ENCODE measurements at places on chromosomes 3 and 15.

GRCh38 chr15:39698444-39699390 is 83.9 kb downstream of the FSIP1 start:
- DNase-seq = no peak

GRCh38 chr15:81334768-81335435 is 11.0 kb upstream of the STARD5 start:
- DNase-seq = no peak

DNA sequence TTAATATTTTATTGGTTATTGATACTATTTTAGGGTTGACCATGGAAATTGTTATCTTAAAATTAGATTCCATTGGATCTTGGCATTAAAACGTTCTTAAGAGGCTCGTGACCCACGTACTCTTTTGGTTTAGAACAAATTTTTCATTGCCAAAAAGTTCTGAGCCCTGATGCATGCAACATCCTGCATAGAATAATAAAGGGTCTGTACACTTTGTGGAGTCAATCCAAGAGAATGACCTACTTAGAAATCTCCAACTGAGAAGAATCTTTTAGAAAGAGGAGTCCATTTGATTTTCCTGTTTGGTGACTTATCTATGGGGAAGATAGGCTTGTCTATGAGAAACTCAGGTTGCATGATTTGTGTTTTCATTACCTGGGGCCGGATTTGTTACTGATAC is 404.2 kb upstream of the RGMA start:
- no peak for DNase-seq

- no peak for DNase-seq
Measured at GRCh38 chr3:72533591-72534473, 314.4 kb downstream of the SHQ1 start.

GRCh38 chr3:139558351-139559266 is 19.1 kb upstream of the RBP1 start:
- DNase-seq = no peak

- no peak for DNase-seq
Measured at GRCh38 chr3:17195856-17196604, 311.3 kb downstream of the PLCL2 start.

- no peak for DNase-seq
Measured at GRCh38 chr15:67179411-67179995, 75.0 kb downstream of the AAGAB start.

GRCh38 chr15:95958382-95958781 is 372.1 kb upstream of the NR2F2 start:
- no peak for DNase-seq

GRCh38 chr3:184549796-184550577 is 11.6 kb upstream of the EPHB3 start:
- DNase-seq = no peak

GRCh38 chr3:195107593-195107992 is 163.4 kb downstream of the XXYLT1 start:
- DNase-seq = no peak

GRCh38 chr3:47803480-47804025 is 615 bp downstream of the DHX30 start:
- DNase-seq = no peak

- no peak for DNase-seq
Measured at GRCh38 chr15:78676424-78677110, 35.6 kb upstream of the CHRNB4 start.

GRCh38 chr15:69016021-69016595 is 1.6 kb downstream of the NOX5 start:
- DNase-seq = no peak

GRCh38 chr15:101635944-101636727 is 16.0 kb downstream of the TM2D3 start:
- DNase-seq = no peak

- DNase-seq = no peak
Measured at GRCh38 chr3:9248522-9249271, 749 bp downstream of the SRGAP3 start.

GRCh38 chr3:194596906-194597305 is 36.3 kb downstream of the TMEM44 start:
- DNase-seq = no peak

DNA sequence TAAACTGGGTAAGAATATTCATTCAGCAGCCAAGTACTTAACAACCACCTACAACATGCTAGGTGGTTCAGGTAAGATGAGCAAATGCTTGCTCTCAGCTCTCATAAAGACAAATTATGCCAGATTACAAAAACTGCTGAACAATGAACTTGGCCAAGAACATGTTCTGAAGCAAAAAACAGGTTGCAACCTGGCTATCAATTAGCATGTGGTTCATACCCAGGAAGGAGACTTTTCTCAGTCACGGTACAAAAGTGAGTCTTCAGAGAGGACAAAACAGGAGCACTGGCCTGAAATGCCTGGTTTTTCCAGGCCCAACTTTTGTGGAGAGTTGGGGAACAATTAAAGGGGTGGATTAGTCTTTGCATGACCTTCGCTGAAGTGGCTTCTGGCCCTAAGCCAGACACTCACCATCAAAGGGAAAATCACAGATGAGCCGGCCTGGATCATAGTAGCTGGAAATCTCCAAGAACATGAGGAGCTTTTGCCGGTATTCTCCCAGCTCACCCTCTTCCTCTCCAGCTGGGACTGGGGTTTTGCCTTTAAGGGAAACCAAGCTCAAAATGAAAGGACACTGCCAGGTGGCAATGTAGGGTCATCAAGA is 7.6 kb upstream of the PLA2G4F start:
- no peak for DNase-seq

GRCh38 chr15:52011711-52012144 is 7.3 kb upstream of the MAPK6 start:
- DNase-seq = no peak

DNA sequence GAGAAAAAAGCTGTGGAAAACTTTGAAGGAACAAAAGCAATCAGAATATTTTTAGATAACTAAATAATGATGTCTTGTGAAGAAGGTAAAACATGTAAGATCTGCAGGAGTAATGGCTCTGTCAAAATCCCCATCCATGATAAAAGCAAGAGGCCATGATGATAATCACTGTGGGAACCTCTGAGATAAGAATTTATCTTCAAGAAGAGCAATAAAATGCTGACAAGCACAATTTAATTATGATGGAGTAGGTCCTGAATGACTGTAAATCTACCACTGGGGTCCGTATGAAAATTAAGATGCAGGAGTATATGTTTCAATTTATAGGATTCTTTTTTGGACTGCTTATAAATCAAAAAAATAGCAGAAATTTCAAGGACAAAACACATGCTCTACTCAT is 68.3 kb upstream of the CHMP2B start:
- DNase-seq = no peak

- no peak for DNase-seq
Measured at GRCh38 chr15:63414474-63415120, 33.0 kb upstream of the CA12 start.

DNA sequence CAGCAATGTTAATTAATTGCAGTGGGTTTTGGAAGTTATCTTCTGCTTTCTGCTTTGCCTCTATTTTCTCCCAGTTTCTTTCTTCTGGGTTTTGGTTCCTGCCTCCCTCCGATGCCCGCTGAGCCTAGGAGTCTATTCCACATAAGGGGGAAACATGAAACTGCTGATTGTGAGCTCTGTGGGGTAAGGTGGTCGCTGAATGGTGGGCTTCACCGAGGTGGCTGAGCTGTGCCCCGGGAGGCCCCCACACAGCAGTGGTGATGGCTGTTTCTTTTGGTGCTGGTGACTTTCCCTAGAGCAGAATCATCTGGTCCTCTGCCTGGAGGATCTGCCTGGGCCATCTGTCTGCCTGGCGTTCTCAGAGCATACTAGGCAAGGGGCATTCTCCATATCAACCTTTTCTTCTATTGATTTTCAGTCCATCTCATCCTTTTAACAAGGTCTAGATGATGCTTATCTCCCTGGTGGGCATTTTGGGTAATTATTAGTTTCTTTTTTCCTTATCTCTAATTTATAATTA is 68.8 kb upstream of the ATP2B2 start:
- DNase-seq = no peak

DNA sequence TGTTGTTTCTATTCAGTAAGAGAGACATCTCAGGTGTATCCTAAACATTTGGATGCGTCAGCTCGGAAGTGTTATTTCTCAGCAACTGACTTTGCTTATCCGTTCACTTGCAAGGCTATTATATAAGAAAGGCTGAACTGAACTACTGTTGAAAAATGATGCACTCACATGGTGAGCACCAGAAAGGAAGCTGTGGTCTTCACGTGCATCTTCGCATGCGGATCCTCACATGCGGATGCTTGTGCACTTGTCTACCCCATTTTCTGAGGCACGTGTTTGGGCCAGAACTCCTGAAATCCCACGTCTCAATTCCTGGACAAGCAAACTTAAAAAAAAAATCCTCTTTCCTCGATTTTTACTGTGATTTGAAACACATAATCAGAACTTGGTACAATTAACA is 63.2 kb downstream of the PDZRN3 start:
- DNase-seq = no peak

DNA sequence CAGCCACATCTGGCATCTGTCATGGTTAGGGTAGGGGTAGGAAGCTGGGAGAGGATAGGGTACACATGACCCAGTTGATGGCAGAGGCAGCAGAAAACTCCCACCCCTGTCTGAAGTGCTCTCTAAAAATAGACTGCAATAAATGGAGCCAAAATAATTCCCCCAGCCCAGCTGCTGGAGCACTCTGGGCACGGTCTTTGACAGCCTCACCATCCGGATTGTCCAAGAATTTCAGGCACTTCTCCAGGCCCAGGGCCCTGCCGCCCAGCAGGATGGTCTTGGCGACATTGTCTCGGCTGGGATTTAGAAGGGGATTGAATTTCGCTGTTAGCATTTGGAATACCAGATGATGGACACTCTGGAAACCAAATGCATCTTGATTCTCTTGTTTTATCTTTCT is 103.7 kb downstream of the IQSEC1 start:
- no peak for DNase-seq

GRCh38 chr3:114852966-114853365 is 294.1 kb downstream of the ZBTB20 start:
- DNase-seq = no peak

- DNase-seq = no peak
Measured at GRCh38 chr15:63338170-63338569, 43.5 kb downstream of the CA12 start.

- DNase-seq = no peak
Measured at GRCh38 chr3:10286596-10287295, 6.0 kb downstream of the GHRL start.

DNA sequence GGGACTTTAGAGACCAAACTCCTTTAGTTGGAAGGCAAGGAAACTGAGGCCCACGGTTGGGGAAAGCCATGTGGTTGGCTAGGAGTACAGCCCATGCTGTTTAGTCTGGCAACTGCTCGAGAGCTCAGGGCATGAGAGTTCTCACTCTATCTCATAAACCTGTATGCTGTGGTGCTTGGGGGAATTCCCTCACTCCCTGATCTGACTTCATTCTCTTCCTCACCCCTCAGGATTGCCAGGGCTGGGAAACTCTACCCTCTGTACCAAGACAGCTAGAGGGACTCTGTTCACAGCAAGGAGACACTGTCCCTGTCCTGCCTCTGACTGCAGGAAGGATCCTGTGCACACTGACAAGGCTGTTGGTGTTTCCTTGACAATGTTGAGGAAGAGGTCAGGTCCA is 230.2 kb downstream of the ZNF621 start:
- DNase-seq = no peak

GRCh38 chr15:100484443-100484842 is 44.3 kb downstream of the CERS3 start:
- no peak for DNase-seq

DNA sequence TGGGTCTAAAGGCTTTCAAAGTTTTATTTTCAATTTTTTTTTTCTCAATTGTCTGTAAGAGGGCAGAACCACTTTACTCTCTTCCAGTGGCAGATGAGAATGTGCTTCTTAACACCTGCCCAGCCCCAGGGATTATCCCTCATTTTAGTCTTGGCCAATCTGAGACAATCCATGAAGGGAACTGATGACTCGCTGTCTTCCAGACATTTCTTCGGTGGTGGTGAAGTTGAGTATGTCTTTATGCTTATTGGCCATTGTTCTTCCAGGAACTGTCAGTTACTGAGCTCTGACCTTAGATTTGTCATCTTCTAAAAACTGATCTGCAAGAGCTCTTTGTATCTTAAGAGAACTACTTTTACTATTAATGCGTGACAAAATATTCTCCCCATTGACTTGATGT is 139.5 kb downstream of the TJP1 start:
- no peak for DNase-seq

- DNase-seq = no peak
Measured at GRCh38 chr3:49531218-49531617, 23.1 kb upstream of the BSN start.

DNA sequence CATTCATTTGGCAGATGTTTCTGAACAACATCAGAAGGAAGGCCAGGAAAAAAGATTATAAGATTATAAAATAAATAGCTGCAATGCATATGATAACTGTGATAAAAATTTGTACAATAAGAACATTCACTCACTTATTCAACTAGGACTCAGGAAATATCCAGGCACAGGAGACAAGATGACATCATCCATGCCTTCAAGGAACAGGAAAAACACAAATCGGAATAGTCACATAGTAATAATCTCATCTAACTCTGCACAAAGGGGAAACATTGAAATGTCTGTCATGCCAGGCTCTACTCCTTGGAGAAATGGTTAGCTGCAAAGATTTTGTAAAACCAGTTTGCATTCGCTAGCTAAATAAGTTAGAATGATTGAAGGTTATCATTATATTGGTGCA is 233.5 kb upstream of the AGTR1 start:
- no peak for DNase-seq

GRCh38 chr15:93121973-93122910 is 33.2 kb upstream of the RGMA start:
- DNase-seq = no peak

DNA sequence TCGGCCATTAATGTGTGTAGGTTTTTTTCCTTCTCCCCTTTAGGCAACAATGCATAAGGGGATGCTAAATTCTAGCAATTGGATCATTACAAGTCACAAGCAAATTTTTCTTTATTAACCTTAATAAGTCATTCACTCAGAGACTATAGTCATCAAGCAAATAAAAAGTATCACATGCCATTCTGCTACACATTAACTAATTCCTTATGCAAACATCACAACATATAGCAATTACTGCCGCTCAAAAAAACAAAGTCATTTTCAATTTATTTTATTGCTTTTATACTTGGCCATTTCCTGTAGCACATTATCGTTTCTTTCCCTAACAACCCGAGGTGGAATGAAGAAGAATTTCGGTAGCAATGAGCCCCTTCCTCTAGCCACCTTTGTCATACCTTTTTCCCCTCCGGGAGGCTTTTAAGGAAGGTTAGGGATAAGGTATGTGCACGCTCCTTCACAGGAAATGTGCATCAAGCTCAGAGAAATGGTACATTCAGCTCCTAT is 421.2 kb downstream of the TIGIT start:
- DNase-seq = no peak

All from stimulated activated CD8-positive, alpha-beta memory T cell treated with anti-CD3 and anti-CD28 coated beads, Interleukin-7, amount 100 ng/mL, for 24 hours (primary cell).